ENCODE measurements at places on chromosomes 4 and X. TPM values are rescaled to one million over a fixed set of nuclear protein-coding genes. Genes with fewer than 3 reads are reported as not detected.
A peak's percentile ranks its signal among the peaks of the same experiment; 100 is the strongest.

- no peak for DNase-seq
Measured at GRCh38 chr4:86974551-86974994, 39.8 kb downstream of the AFF1 start.

GRCh38 chr4:85803856-85804255 lies 328.9 kb downstream of the ARHGAP24 start:
- DNase-seq, result peak; percentile 17

MAGEC2 gene
- not detected for total RNA-seq

TLR2 gene
- 2.0 TPM for total RNA-seq
